ENCODE measurements at places on chromosomes 7 and 10. TPM values are rescaled to one million over a fixed set of nuclear protein-coding genes. Genes with fewer than 3 reads are reported as not detected.

DNA sequence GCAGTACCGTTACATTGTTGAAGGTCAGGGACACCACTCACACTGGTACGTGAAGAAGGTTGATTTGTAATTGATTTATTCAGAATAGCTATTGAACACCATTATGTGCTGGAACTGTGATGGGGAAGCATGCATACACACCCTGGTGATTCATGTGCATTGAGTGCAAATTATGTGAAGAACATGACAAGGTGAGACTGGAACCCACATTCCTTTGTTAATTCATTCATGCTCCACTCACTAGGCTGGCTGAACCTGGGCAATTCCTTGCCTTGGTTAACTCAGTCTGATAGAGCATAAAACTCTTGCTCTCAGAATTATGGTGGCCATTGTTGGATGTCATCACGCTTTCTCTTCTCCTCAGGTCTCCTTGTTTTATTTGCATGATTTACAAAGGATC lies 67.3 kb upstream of the TPK1 start:
- DNase-seq, result no peak

EBLN1 gene
- total RNA-seq, result not detected

GRCh38 chr7:100059251-100059739 lies 9.7 kb downstream of the ZSCAN21 start:
- DNase-seq, result no peak

GRCh38 chr10:59711871-59712494 lies 2.3 kb upstream of the SLC16A9 start:
- no peak for DNase-seq

GRCh38 chr7:151800861-151801260 lies 76.1 kb downstream of the PRKAG2 start:
- no peak for DNase-seq

DNA sequence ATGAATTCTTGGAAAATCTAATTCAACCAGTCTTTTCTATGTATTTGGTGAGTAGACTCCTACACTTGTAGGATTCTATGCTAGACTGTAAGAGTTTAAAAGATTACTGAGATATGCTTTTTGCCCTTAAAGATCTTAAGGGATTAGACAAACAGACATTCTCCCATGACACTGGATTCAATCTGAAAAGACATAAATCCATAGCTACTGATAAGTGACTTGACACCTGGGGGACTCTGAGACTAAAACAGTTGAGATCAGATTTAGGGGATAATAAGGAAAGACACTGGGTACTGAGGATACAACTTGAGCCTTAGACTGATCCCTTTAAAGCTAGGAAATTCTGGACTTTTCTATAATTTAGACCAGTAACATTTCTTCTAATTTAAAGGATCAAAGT lies 1233.4 kb downstream of the XPNPEP1 start:
- no peak for DNase-seq

DNA sequence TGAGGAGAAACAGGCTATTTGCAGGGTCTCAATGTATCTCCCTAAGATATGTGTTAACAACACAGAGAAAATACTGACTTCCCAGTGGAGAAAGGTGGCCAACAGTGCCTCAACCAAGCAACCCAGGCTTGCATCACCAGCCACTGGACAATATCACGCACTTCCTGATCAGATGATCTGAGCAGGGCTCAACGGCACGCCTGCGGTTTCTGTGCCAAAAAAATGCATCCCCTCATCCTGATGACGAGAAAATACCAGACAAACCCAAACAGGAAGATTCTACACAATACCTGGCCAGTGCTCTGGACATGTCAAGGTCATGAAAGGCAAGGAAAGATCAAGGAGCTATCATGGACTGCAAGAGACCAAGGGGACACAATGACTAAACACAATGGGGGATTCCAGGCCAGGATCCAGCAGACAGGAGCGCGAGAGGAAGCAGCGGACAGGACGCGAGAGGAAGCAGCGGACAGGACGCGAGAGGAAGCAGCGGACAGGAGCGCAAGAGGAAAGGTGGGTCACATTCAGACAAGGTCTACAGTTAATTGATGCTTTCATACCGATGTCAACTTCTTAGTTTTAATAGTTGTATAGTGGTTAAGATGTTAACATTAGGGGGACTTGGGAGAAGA lies 51.1 kb downstream of the GNA12 start:
- DNase-seq, result no peak

DNA sequence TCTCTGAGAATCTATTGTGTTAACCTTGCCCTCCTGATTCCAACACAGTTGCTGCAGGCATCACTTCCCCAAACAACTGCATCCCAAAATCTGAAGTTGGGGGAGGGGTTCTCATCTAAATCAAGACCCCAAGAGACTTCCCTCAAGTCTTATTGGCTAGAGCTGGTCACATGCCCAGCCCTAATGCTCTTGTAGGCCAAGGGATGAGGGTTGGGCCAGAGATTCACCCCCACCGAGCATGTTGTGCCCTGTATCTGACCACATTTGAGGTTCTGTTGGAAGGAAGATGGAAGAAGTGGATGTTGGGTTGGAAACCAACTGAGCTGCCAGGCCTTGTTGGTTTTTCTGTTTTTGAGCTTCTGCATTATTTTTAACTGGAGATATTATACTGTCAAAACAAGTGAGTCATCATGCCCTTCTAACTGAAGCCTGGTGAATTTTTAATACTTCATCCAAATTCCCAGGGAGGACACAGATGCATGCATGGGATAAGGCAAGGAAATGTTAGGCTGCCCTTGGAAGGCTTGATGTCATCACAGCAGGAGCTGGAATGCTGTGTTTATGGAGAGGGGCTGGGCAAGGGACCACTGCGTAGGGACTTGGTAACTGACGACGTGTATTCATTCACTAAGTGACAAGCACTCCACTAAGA lies 68.6 kb upstream of the CACUL1 start:
- no peak for DNase-seq

DNA sequence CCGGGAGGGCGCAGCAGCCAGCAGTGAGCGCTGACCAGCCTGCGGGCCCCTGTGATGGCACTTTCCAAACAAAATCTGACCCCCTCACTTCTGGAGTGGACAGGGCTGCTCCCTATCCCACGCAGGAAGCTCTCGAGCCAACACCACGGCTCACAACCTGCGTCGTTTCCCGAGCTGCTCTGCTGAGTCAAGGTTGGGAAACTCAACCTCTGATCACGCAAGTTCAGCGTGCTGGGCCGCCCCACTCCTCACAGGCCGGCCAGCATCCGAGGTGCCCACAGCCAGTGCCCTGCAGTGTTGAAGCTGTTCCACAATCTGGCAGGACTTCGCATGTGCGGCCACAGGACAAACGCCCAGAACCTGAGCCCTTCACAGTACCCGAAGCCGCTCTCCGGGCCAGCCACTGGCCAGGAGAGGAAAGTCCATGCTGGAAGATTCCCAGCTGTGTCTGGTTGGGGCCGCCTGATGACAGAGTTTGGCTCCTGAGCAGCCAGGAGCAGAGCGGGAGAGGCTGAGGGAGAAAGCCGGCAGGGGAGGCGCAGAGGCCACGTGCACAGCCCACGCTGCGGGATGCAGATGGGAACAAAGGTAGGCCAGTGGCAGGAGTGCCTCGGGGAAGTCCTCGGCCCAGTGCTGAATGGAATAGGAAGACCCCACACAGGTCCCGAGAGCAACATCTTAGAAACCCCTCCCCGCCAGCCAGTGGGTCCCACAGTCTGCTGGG lies 263.3 kb upstream of the TCERG1L start:
- DNase-seq, result peak; percentile 60

GIMAP1 gene
- 5.4 TPM for total RNA-seq

DNA sequence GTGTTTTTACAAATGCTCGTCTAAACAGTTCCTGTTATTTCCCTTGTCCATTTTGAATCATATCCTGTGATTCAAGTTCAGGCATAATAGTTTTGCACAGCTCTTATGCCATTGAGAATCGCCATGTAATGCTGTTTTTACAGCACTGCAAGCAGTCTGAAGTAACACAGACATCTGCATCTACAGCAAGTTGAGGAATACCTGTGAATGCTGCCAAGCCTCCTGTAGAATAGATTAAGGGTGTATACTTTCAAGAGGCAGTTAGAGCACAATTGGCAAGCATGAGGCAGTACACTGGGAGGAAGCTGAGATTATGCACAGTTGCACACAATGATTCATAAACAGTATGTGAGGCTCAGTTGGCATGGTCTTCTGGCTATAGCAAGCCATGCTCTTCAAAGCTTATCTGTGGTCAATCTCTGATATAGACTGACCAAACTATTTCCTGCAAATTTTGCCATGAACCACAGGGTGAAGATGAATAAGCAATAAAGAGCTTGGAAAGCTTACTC lies 121.9 kb upstream of the AKR1E2 start:
- no peak for DNase-seq

C10orf53 gene
- total RNA-seq, result not detected

OLAH gene
- total RNA-seq, result 1.9 TPM

- no peak for DNase-seq
Measured at GRCh38 chr7:54596747-54597146, 54.6 kb downstream of the VSTM2A start.

DNA sequence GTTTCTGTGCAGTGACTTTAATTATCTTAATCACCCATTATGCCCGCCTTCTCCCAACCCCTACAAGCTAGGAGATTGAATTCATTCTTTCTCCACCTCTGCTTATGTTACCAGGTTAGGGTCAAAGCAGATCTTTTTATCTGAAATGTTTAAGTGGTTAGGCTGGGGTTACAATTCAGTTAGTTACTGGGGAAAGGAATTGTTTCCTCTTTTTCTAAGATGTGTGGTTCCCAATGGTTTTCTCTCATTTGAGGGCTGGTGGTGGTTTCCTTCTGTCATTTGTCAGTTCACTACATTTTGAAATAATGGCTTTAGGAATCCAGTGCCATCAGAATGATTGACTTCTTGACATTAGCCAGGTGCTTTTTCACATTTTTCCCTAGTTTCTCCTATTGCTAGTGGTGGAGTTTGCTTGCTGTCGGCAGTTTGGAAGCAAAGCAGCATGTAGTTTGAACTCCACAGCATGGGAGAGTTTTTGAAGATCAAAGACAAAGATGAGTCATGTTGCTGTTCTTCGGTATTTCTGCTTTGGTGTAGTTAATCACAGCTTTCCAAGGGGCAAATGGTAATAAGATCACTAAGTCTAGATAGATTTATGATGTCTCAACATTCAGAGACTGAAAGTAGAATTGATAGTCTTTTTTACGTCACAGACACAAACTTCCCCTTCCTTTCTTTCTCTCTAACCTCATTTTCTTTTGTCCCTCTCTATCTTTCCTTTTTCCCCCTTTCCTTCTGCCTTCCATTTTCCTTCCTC lies 168.2 kb downstream of the SND1 start:
- no peak for DNase-seq

DNA sequence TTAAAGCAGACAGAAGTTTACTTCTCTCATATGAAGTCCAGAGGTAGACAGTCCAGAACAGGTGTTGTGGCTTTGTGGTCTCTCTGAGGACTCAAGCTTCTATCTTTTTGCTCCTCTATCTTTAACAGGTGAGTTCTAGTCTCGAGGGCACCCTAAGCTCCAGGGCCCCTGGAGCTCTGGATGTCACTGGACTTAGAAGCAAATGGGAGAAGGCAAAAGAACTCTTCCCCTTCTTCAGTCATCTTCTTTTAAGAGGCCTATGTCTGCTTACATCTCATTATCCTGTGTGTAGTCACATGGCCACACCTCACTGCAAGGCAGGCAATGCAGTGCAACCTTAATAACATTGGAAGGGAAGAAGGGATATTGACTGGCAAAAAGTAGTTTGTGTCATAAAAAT lies 61.6 kb downstream of the ADCYAP1R1 start:
- no peak for DNase-seq

DNA sequence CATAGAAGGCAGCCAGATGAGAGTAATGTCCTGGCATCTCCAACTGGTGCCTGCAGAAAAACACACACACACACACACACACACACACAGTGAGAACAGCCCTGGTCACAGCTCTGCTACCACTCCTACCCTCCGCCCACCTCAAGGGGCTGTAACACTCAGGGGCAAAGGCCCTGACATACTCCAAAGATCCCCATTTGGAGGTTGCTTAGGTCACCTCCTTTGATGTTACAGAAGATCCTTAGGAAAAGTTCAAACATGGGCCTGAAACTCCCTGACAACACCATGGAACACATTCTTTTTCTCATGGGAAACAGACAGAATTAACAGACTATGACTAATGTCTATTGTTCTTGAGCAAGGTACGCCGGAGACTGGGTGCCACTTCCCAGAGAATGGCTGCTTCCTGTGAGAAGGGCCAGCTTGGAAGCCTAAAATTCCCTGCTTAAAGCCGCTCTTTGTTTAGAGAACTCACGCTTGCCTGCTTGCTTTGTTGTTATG lies 27.7 kb downstream of the DENND11 start:
- DNase-seq, result no peak

TUBAL3 gene
- total RNA-seq, result not detected

C10orf120 gene
- not detected for total RNA-seq

CLCN1 gene
- not detected for total RNA-seq

- DNase-seq, result no peak
Measured at GRCh38 chr7:124031919-124032318, 948 bp downstream of the TMEM229A start.

GPR15LG gene
- total RNA-seq, result not detected

MNX1 gene
- not detected for total RNA-seq

GPNMB gene
- total RNA-seq, result 190 TPM

ACTL6B gene
- total RNA-seq, result not detected

DNA sequence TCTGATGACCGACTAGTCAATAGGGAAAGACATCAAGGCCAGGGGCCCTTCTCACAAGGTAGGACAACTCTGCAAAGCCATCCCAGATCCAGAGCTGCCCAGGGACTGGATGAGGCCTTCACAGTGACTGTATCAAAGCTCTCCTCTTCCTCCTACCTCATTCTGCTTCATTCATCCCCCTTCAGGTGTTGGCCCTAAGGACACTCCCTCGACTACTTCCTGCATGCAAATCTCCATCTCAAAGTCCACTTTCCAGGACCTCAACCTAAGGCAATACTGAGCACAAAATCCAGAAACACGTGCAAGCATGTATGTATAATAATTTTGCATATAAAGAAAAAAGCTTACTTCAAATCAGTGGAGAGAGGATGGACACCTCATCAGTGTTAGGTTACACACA lies 25.1 kb downstream of the DPY19L1 start:
- DNase-seq, result no peak

SFRP5 gene
- 0.38 TPM for total RNA-seq

Measured in posterior vena cava (tissue), 2 donors.